ENCODE measurements at places on chromosomes 6 and 20. TPM values are rescaled to one million over a fixed set of nuclear protein-coding genes. Genes with fewer than 3 reads are reported as not detected.
A peak's percentile ranks its signal among the peaks of the same experiment; 100 is the strongest.

SASH1 gene
- not detected for polyA plus RNA-seq

ZSCAN31 gene
- polyA plus RNA-seq: 0.72 TPM

TFEB gene
- polyA plus RNA-seq: 18.8 TPM

GRCh38 chr20:57619051-57619831 lies 985 bp downstream of the ZBP1 start:
- H3K27me3 ChIP-seq: no peaks in the 10 kb centered on the region
- H3K4me1 ChIP-seq: peaks cover 81% of the 10 kb centered on the region
- peak overlapping the region; percentile 56 for H3K4me3 ChIP-seq
- H3K36me3 ChIP-seq: peaks cover 17% of the 10 kb centered on the region
- peak; percentile 80 for DNase-seq

DNA sequence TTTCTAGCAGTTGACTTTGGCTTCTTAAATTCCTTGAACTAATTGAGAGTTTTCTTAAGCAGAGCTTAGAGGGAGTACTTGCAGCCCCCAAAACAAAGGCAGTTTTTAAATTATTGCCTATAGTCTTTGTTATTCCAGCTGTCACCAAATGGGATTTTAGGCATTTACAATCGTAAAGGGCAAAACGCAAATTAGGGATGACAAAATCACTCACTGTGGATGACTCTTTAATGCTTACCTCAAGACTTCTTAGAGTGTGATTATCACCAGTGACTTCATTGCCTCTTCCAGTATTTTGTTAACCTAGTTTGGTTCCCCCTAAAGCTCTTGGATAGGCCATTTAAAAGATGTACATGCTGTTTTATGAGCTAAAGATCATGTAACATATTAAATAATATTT lies 126.8 kb downstream of the LRRC1 start:
- no peak overlapping the region for H3K4me3 ChIP-seq
- no peak for DNase-seq
- H3K27ac ChIP-seq: no peak overlapping the region
- no peaks in the 10 kb centered on the region for H3K4me1 ChIP-seq
